ENCODE measurements at places on chromosomes 7 and 10.

DNA sequence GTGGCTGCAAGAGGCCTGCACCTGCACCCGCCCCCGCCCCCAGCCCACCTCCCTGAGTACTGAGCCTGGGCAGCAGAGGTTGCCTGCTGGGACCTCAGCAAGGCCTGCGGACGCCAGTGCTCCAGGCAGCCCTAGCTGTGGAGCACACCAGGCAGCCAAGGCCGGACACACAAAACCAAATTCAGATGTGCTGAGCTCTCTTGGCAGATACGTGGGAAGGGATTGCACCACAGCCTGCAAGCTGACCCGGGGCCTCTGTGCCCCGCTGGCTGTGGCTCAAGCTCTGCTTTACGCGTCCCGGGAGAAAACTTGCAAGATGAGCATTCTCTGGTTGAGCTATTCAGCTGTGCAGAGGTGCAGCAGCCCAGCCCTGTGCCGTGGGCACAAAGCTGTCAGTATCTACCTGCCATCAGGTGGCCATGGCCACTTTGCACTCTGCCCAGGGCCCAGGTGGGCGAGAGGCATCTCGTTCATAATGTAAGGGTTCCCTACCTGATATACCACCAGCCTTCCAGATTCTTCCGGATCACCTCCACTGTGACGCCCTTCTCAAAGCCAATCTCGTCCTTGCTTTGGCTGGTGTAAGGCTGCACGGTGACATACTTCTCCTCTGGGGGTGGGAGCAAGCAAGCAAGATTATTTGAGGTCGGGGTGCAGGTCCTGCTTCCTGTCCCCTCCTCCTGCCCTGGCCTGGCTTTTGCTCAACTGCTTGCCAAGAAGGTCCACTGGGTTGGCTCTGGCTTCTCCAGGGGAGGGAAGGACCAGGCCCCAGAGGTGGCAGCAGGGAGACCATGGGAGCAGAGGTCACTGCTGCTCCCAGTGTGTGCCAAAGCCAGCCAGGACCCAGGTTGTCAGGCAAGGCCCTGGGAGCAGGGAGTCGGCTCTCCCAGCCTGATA is 123.4 kb downstream of the NEURL1 start:
- DNase-seq: no peak

DNA sequence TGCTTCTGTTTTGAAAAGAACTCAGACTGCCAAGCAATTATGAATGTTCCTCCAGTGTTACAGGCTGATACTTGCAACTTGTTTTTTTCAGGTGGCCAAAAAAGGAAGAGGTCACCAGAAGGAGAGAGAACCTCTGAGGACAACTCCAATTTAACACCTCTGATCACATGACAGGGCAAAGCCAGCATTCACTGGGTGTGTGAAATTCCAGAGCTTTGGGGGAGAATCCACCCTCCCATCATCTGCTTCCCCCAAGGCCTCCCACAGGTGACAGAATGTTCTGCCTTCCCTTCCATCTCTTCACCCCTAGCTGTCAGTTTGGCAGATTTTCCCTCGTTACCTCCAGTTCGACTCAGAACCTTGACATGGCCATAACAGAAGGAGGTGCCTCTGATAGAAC is 39.1 kb downstream of the GOT1 start:
- no peak for DNase-seq

GRCh38 chr7:32319012-32319382 is 171.2 kb downstream of the LSM5 start:
- DNase-seq: no peak

GRCh38 chr7:51126813-51127617 is 189.6 kb downstream of the COBL start:
- no peak for DNase-seq

- DNase-seq: no peak
Observed at GRCh38 chr10:35607475-35608327, 2.6 kb downstream of the GJD4 start.

DNA sequence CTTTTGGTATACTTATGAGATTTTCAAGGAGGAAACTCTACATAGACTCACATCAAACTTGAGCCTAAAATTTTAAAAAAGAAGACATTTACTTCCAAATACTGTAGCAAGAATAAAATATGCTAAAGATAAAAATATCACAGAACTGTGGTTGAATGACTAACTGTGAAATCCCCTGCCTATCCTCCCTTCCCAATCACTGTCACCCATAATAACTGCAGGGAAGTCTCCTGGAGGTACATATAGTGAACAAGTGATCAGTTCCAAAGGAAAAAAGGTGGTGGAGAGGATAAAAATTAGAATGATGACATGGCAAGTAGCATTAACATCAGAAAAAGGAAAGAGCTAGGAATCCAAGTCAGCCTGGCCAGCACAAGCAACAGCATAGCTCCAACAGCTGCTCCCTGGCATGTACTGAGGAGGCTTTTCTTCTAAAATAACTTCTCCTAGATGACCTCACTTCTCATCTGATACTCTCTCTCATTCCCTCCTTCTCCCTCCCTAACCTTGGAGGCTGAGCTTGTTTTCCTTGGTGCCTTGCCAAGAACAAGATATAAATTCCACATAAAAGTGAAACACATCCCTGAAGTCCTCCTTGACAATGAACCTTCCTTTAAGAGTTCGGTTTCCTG is 124.0 kb downstream of the IQUB start:
- DNase-seq: no peak

DNA sequence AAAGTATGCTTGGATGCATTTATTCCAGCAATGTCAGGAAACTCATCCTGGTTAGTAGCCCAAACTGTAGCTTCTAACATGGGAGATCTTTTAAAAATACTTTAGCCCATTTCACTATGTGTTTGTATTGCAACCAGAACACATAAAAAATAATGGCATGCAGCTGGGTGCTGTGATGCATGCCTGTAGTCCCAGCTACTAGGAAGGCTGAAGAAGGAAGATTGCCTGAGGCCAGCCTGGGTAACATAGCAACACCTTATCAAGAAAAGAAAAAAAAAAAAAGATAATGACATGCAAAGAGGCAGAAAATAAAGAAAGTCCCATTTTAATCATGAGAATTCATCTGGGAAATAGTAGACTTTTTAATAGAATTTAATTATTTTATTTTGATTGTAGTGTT is 517.0 kb upstream of the TEX47 start:
- no peak for DNase-seq

GRCh38 chr10:8323428-8324054 is 269.1 kb downstream of the GATA3 start:
- no peak for DNase-seq

- no peak for DNase-seq
Observed at GRCh38 chr10:60525716-60526585, 136.3 kb upstream of the ANK3 start.

- no peak for DNase-seq
Observed at GRCh38 chr7:113873554-113874151, 45.2 kb downstream of the PPP1R3A start.

- DNase-seq: no peak
Observed at GRCh38 chr10:78337646-78338391, 304.2 kb downstream of the RPS24 start.

GRCh38 chr10:1860351-1860750 is 123.0 kb upstream of the ADARB2 start:
- no peak for DNase-seq

GRCh38 chr7:134873253-134873652 is 93.8 kb downstream of the CALD1 start:
- DNase-seq: no peak

DNA sequence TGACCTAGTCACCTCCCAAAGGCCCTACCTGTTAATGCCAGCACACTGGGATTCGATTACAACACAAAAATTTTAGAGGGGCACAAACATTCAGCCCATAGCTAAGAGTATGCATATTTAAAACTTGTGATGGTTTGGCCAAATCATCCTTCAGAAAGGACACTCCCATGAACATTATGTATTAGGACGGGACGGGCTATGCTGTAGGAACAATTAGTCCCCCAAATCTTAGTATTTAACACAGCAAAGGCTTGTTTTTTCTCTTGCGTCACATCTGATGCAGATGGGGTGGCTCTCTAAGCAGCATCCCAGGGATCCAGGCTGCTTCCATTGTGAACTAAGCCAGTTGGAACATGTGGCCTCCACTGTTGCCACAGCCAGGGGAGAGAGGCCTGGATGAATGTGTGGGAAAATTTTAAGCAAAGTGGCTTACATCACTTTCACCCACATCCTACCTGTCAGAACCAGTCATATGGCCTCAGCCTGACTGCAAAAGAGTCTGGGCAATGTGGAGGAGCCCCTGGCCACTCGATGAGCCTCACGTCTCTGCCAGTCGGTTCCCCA is 26.6 kb downstream of the CHST3 start:
- DNase-seq: no peak

GRCh38 chr10:16890691-16891090 is 73.5 kb upstream of the RSU1 start:
- no peak for DNase-seq

GRCh38 chr10:73991203-73991883 is 6.6 kb upstream of the VCL start:
- DNase-seq: no peak

- no peak for DNase-seq
Observed at GRCh38 chr10:126090911-126091728, 194.8 kb downstream of the FANK1 start.

DNA sequence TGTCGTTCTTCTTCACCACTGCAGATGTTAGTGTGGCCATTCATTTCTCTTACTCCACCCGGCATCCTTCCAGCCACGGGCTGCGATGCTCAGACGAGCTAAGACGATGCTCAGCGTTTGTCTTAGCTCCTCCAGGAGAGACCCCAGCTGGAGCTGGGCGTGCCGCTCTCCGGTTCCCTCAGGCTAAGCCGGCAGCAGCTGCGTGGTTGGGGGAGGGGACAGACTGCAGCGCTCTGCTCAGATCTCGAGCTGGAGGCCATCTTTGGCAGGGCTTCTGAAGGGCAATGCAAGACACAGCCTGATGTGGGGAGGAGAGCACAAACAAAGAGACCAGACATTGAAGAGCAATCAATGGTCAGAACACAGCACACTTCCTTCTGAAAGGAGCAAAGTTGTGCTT is 4.8 kb downstream of the INA start:
- DNase-seq: no peak

DNA sequence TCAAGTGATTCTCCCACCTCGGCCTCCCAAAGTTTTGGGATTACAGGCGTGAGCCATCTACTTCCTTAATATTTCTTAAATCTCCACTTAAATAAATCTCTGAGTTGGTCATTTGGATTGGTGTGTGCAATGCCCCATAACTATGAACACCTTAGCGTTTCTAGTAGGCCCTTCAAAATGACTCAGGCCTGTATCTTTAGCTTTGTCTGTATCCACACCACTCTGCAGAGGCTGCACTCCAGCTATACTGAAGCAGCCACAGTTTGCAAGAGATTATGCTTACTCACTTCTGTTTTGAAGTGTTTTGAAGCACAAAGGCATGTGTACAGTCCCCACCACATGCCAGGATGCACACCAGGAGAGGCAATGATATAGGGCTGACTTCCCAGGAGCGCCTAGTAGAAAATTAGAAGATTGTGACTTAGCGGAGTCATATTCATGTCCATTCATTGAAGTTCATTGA is 2.4 kb upstream of the ST7 start:
- no peak for DNase-seq

Measured in T follicular helper cell (primary cell).